Stimulated activated memory B cell treated with anti-CD40 and anti-IgM and Interleukin-4, amounts not matched to agents 10 μg/mL and 1 μg/mL and 100 μg/mL, for 72 hours (primary cell): ENCODE measurements at places on chromosomes 5 and 9.
A peak's percentile ranks its signal among the peaks of the same experiment; 100 is the strongest.

DNA sequence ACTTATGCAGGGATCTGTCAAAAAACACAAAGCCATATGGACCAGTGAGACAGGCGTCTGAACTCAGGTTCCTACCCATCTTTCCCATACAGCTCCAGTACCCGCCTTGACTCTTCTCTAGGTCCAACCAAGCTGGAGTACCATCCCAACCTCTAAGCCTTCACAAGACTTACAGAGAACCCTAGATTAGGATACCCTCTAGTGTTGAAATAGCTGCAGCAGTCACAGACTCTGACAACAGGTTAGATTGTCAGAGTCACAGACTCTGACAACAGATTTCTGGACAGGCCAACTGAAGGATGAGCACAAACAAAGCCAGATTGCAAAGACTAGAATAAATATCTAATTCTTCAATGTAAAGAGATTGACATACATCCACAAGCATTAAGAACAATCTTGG lies 266.1 kb downstream of the GRIA1 start:
- ATAC-seq, result no peak

DNA sequence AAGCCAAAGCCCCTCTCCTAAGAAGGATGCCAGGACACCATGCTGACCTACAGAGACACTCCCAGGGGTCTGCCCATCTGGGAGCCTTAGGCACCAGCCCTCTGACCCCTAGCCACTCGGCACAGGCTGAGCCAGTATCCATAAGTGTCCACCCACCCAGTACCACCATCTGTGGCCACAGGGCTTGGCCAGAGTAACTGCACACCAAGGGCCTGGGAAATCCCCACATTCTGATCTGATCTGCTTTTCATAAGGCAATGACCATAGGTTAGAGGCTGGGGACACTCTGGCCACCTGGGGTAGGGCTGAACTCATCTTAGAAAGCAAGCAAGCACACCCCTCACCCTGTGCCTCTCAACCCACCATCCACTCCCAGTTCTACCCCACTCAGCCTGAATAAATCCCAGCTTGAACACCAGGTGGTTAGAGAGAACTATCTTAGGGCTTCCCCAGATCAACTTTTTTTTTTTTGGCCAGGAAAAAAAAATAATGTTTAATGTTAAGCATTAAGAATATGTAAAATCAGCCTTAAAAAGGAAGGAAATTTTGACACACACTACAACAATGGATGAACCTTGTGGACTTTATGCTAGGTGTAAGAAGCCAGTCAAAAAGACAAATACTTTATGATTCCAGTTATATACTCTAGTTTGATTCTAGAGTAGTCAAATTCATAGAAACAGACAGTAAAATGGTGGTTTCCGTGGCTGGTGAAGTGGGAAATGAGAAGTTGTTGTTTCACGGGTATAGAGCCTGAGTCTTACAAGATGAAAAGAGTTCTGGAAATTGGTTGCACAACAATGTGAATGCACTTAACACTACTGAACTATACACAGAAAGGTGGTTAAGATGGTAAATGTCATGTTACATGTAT lies 6.2 kb downstream of the GNPDA1 start:
- peak; percentile 69 for ATAC-seq

DNA sequence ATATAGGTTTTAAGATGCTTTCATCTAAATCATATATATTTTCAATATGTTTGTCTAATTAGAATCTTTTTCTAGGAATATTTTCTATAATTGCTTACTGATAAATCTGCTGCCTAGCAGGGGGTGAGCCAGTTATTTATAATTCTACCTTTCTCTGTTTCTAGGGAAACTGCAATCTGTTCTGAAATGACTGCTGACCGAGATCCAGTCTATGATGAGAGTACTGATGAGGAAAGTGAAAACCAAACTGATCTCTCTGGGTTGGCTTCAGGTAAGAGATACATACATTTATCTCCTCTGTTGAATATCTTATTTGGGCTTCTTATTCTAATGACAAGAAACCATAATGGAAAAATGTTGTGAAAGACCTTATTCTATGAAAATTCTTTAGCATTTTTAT lies 127.3 kb downstream of the XRCC4 start:
- no peak for ATAC-seq

GRCh38 chr9:129419382-129419899 lies 201.5 kb downstream of the C9orf50 start:
- ATAC-seq, result no peak

DNA sequence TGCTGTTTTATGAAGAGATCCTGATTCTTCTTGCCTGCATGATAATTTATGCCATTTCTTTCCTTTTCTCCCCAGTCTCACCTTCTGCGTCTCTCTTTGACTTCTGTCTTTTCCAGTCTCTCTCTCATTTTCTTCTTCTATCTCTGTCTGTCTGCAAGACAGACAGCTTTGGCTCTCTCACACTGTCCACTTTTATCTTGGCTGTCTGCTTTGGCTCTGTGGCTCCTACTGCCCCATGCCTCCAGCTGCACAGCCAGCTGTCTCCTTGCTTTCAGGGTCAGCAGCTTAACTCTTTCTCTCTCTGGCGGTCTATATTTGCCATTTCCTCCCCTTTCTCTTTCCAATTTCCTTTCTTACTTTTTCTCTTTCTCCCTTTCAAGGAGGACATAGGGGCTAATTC lies 971.1 kb upstream of the COX7C start:
- ATAC-seq, result no peak

DNA sequence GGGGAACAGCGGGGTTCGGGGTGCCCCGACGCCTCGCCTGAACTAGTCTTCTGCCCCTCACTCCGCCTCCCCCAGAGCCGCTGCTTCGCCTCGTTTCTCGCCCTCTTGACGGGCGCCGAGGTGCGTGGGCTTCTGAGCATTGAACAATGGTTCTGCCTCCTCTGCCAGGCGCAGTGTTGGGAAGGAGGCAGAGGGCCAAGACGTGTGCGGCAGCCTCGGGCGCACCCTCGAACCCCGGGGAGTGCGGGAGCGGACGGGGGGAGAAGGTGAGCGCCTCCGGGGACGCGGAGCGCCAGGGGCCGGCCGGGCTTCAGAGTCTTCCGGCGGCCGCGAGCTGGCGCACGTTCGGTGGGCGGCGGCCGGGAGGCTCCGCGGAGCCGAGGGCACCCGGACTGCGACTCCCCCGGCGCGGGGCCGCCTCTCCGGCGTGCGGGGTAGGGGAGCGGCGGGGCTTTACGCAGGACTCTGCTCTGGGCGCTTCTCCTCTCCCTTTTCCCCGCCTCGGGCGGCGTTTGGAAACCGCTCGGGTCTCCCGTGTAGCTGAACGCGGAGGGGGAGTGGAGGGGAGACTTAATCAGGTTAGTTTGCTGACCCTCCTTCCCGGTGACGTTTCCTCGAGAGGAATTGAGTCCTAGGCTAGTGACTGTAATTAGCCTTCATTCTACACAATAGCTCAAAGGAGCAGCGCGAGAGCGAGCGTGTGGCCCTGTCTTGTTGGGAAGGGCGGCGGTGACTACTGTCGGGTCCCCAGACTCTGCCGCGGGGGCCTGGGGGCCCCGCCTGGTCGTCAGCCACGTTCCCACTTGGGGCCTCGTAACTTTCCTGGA lies 1.1 kb downstream of the VLDLR start:
- no peak for ATAC-seq

GRCh38 chr5:141039061-141039460 lies 12.1 kb upstream of the PCDHB1 start:
- ATAC-seq, result no peak

DNA sequence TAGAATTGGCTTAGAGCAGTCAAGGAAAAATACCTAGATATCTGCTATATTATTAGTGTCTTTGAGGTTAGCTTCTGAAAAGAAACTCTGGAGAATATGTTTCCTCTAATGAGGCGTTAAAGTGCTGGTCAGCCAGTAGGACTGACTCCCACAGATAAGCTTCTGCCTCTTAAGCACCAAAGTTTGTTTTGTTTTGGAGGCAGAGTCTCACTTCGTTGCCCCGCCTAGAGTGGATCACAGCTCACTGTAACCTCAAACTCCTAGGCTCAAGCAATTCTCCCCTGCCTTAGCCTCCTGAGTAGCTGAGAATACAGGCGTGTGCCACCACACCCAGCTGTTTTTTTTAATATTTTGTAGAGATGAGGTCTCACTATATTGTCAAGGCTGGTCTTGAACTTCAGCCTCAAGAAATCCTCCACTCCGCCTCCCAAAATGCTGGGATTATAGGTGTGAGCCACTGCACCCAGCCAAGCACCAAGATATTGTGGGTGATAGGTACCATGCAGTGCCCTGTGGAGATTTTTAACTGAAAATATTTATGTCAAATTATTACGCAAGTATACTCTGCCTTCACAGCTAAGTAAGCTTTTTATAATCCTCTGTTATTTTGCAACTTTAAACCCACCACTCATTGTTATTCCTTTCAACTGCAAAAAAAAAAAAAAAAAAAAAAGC lies 24.7 kb upstream of the TMEM171 start:
- no peak for ATAC-seq

DNA sequence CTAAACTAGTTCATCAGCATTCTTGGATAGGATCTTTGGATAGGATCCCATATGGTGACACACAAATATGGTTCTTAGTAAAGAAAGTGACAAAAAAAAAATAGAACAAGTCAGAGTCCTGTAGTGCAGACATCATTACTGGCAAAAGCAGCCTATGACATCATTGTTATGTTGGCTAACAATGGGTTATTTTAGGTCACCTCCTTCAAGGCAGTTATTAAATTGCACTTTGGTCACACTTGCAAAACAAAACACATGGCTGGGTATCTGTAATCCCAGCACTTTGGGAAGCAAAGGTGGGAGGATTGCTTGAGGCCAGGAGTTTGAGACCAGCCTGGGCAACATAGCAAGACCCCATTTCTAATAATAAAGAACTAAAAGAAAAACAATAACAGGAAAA lies 185.9 kb downstream of the KIAA0825 start:
- no peak for ATAC-seq

DNA sequence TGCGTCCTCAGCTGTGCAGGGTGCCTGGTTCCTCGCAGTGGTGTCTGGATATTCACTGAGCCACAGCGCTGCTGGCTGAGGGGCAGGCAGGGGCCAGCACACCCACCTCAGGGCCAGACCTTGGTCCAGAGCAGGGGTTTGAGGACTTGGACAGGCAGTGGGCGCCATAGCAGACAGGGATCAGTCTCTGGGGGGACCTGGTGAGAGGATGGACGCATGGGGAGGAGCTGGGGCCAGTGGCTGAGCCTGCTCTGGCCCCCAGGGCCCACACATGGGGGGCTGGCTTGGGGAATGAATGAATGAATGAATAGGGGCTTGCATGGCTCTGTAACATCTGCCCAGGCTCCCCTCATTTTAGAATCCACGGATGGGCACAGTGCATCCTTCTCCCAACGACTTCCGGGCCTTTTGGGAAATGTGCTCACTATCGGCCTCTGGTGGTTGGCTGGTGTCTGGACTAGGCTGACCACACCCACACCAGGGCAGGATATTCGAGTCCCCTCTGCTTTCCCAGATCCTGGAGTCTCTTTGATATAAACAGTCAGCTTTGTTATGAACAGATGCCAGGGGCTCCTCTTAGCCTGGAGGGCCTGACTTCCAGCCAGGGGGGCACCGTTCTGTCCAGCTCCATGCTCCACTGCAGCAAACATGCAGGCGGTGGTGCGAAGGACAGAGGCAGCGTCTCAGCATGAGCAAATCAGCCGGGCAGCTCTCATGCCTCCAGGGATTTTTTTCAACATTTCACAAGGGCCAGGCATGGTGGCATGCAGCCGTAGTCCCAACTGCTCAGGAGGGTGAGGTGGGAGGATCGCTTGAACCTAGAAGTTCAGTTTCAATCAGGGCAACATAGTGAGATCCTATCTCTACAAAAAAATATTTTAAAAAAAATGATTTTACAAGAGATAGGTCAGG lies 62.6 kb downstream of the NEK6 start:
- no peak for ATAC-seq

DNA sequence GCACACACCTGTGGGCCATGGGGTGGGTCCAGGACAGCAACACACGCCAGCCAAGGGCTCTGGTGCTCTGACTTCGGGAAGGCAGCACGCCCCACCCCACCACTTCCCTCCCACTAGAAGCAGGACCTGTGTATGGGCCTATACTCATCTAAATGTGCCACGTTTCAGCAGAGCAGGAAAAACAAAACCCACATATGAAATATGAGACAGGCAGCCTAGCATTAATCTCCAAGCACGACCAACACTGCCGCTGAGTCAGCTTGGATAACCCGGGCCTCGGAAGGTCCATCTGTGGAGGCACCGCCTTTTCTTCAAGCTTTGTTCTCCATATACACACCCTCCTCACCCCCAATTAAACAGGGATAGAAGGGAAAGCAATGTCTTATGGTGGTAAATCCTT lies 203.1 kb downstream of the ROR2 start:
- no peak for ATAC-seq

GRCh38 chr5:1105350-1106265 lies 6.3 kb downstream of the SLC12A7 start:
- peak; percentile 68 for ATAC-seq

DNA sequence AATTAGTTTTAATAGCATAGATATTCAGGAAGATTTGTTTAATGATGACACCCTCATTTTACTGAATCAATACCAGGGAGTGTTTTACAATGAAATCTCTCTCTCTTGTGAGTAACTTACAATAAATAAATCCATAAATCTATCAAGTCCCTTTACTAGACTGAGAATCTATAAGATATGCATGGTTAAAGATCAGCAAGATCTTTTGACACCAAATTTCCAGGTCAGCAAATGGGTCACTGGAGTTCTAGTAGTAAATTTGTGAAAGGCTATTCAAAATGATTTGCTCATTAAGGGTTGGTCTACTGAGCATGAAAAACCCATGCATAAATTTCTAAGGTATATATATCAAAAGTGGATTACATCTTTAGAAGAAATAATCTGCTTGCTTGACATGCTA lies 512.1 kb upstream of the ITGA1 start:
- no peak for ATAC-seq

DNA sequence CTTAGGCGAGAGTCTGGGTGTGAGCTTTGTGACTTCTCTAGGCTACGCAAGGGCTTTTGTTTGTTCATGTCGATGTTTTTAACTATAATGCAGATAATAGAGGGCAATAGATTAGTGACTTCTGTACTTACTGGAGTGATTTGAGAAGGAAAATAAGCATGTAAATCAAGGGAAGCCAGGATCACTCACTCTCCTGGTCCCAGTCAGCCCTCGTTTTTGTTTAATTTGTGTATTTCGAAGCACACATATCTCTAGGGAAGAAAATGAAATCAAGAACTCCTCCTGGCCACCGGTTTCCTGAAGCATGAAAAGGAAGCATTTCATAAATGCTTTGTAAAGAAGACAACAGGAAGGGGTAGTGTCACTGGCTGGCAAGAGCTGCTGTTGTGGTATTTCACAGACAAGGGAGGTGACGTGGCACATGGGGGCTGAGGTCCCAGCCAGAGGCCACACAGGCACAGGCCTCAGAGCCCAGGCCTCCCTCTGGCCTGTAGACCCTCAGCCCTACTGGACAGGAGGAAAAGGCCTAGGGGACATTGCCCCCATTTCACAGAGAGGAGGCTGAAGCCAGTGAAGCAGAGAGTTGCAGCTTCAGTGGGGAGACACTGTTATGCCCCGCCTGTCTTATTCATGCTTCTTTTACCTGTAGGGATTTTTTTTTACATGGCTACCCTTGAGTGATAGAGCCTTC lies 34.1 kb downstream of the IRF1 start:
- peak; percentile 92 for ATAC-seq

GRCh38 chr9:92607088-92607487 lies 62.8 kb downstream of the IPPK start:
- ATAC-seq, result no peak

- peak; percentile 45 for ATAC-seq
These were observed at the start of gene SGCD for GRCh38 chr5:156326718-156327259. Gene SGCD (plus strand): TSS chr5:156327164.

- no peak for ATAC-seq
These were observed 424.5 kb downstream of the DMAC1 start for GRCh38 chr9:7375013-7375511.

- ATAC-seq, result no peak
These were observed 62.7 kb upstream of the TMEM252 start for GRCh38 chr9:68603371-68603770.
